ENCODE measurements at places on chromosomes 2 and 18. TPM values are rescaled to one million over a fixed set of nuclear protein-coding genes. Genes with fewer than 3 reads are reported as not detected.

Gene COL3A1
- total RNA-seq: 54.2 TPM

Gene ZSWIM2
- total RNA-seq: not detected

Gene LRRC30
- not detected for total RNA-seq

Gene FBXO15
- total RNA-seq: 0.10 TPM

Gene SPP2
- not detected for total RNA-seq

Gene UPP2
- total RNA-seq: not detected

Gene DSC2
- total RNA-seq: 0.64 TPM

Gene VRK2
- total RNA-seq: 24.6 TPM

Gene IL1R1
- total RNA-seq: 14.6 TPM

Gene GPR39
- 0.29 TPM for total RNA-seq

Gene TTR
- total RNA-seq: not detected

Gene MYO5B
- 11.2 TPM for total RNA-seq

Gene MEMO1
- total RNA-seq: 67.9 TPM

All from glomerular endothelial cell (primary cell).